Activated T-helper 1 cell treated with anti-CD3 and anti-CD28 coated beads, Interleukin-12 subunit alpha, Interleukin-12 subunit beta, Interleukin-2, Interleukin-4 antibody, amounts not matched to agents 30 ng/mL and 10 ng/mL and 1 ng/mL, durations not matched to agents 14 hours and 24 hours and 36 hours (primary cell): ENCODE measurements at places on chromosomes 12 and 14. TPM values are rescaled to one million over a fixed set of nuclear protein-coding genes. Genes with fewer than 3 reads are reported as not detected.

GRCh38 chr12:75479963-75480461 is 543 bp upstream of the GLIPR1 start:
- peak overlapping the region; percentile 98 for H3K27ac ChIP-seq
- peak overlapping the region; percentile 89 for H3K4me3 ChIP-seq
- no peak for DNase-seq
- H3K27me3 ChIP-seq: peaks cover 2% of the 10 kb centered on the region

- H3K4me1 ChIP-seq: no peaks in the 10 kb centered on the region
- H3K27ac ChIP-seq: no peak overlapping the region
- H3K4me3 ChIP-seq: no peak overlapping the region
- H3K36me3 ChIP-seq: no peaks in the 10 kb centered on the region
- H3K27me3 ChIP-seq: peaks cover 44% of the 10 kb centered on the region
These were observed 71.6 kb downstream of the ASCL4 start for GRCh38 chr12:107845980-107846659.

Gene RILPL2
- 20.1 and 20.6 TPM in 2 replicates for total RNA-seq

DNA sequence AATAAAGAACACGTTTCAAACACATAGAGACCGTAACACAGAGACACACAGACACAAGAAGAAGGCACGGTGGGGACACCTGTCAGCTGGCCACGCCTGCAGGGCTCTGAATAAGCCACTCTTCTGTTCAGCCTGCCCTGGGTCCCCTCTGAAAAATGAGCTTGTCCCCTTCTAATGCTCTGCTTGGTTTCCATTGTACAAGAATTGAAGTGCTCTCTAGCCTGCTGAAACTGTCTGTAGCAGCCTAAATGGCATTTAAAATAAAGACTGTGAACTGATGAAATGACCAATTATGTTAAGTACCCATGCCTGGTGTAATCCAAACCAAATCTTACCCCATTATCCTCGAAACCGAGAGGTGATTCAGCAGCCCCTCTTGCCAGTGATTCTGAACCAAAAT is 139.8 kb downstream of the FOXN3 start:
- peaks cover 86% of the 10 kb centered on the region for H3K4me1 ChIP-seq
- peaks cover 52% of the 10 kb centered on the region for H3K36me3 ChIP-seq
- no peak for DNase-seq
- no peak overlapping the region for H3K4me3 ChIP-seq
- H3K27ac ChIP-seq: peak overlapping the region; percentile 98

Gene KRT79
- total RNA-seq: not detected in 2 replicates
